Activated CD8-positive, alpha-beta memory T cell treated with anti-CD3 and anti-CD28 coated beads, Interleukin-2, amount 50 U/mL, for 48 hours (primary cell): ENCODE measurements at places on chromosomes 2 and 18.

GRCh38 chr2:241074901-241075540 is 27.1 kb downstream of the MTERF4 start:
- DNase-seq: no peak

DNA sequence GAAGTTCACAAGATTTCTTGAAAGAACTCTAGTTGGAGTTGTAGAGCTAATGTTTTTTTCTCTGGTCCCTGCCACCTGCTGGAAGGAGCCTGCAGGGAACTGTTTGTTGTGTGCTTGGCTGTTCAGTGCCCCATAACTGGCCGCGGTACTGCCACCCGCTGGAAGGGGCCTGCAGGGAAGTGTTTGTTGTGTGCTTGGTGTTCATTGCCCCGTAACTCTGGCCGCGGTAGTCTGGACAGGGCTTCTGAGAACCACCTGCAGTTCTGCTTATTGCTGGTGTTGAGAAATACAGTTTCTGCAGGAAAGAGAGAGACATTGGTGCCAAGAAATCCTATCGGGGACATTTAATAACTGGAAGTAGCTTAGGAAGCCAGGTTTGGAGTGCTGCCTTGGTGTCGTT is 58.1 kb downstream of the AGAP1 start:
- no peak for DNase-seq

DNA sequence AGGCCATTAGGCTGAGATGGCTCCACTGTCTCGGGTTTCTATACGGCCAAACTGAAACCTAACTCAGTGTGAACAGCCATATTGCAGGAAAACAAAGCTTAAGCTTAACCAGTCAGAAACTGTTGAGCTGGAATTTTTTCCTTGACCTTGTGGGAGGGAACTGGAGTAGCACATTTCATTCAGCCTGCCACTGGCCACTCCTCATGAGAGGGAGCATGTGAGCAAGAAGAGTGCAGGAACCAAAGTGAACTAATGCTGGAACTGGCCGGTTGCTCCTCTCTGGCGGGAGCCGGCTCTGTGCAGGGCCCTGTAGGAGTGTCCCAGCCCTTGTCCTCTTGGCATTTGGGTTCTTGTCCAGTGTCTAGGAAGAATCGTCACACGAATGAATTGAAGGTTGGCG is 5.9 kb upstream of the POLE4 start:
- no peak for DNase-seq

GRCh38 chr2:42132191-42132965 is 36.8 kb upstream of the EML4 start:
- no peak for DNase-seq

GRCh38 chr2:217124050-217124449 is 264.2 kb upstream of the TNP1 start:
- no peak for DNase-seq

GRCh38 chr2:150878356-150878755 is 383.3 kb downstream of the RBM43 start:
- no peak for DNase-seq

- no peak for DNase-seq
These were observed 11.1 kb downstream of the ACVR2A start for GRCh38 chr2:147855977-147856376.

- DNase-seq: no peak
These were observed 278.1 kb downstream of the DCDC2C start for GRCh38 chr2:3981446-3981987.

DNA sequence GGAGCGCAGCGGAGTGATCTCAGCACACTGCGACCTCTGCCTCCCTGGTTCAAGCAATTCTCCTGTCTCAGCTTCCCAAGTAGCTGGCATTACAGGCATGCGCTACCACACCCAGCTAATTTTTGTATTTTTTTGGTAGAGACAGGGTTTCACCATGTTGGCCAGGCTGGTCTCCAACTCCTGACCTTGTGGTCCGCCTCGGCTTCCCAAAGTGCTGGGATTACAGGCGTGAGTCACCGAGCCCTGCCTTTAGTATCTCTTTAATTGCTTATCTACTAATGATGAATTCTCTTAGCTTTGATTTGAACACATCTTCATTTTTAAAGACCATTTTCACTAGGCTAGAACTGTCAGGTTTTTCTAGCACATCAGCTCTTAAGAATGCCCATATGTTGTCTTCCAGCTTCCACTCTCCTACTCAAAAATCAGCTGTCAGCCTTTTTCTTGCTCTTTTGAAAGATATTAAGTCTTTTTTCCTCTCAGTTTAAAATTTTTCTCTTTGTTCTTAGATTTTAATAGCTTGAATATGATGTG is 16.1 kb upstream of the MFSD2B start:
- DNase-seq: no peak

DNA sequence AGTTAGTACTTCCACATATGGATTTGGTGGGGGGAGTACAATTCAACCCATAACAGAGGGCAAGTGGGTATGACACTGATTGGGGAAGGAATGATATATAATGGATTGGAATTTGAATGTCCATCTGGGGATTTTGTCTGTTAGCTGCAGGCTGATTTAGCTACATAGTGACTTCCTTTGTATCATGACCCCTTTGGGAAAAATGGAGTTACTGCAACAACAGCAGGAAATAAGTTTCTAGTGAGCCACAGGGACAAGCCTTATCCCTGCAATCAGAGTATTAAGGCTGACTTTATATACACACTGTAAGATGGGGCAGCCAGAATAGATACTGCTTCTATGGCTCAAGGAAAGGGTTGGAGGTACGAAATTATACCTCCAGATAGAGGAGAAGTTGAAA is 404.4 kb upstream of the MEIS1 start:
- no peak for DNase-seq

- DNase-seq: no peak
These were observed 272.0 kb upstream of the GCFC2 start for GRCh38 chr2:75982719-75983118.

- no peak for DNase-seq
These were observed 34.0 kb downstream of the IL1R2 start for GRCh38 chr2:102025583-102026267.

GRCh38 chr18:7616661-7617060 is 49.5 kb downstream of the PTPRM start:
- DNase-seq: no peak

GRCh38 chr18:34492652-34493051 is 217.4 kb upstream of the DTNA start:
- no peak for DNase-seq

GRCh38 chr2:24050041-24050979 is 769 bp downstream of the FKBP1B start:
- DNase-seq: peak; percentile 61

DNA sequence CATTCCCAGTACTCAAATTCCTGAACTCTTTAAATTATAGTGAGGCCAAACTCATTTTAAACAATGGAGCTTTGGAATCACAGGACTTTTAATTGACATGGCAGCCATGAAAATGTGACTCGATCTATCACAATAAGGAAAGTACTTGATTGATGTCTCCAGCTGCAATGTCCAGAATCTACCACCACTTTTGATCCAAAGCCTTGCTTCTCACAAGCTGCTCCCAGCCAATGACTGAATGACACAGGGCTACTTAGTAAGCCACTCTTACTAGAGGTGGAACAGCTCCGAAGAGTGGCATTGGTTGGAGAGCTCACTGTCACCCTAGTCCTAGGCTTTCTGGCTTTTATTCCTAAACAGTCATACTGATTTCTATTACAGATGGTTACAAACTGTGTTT is 270.1 kb downstream of the IRS1 start:
- no peak for DNase-seq

DNA sequence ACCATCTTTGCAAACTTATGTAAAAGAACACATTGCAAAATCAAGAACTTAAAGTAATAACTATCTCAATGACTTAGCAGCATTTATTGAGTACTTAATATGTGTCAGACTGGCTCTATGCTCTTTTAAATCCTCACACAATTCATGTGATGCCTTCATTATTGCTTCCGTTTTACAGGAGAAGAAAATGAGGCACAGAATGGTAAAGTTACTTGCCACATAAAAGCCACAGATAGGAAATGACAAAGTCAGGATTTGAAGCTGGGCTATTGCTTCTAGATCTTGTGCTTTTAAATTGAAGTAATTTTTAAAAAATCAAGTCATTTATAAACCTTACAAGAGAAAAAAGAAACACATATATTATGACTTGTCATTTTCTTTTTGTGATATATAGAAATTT is 174.2 kb downstream of the WDR7 start:
- DNase-seq: no peak

DNA sequence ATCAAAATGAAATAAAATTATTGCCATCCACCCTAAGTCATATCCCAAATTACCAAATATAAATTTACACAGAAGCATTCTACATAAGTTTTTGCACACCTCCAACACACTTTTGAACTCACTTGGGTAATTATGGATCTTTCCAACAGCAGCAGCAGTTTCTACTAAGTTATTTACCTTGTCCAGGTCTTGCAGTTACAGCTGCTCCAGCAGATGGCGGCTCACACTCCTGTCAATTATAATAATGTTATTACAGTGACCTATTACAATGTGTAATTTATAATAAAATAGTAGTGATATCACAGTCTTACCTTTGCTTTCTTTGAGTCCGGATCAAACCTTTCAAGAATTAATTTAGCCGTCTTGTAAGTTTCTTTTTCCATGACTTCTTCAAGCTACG is 37.9 kb downstream of the LNPK start:
- no peak for DNase-seq

DNA sequence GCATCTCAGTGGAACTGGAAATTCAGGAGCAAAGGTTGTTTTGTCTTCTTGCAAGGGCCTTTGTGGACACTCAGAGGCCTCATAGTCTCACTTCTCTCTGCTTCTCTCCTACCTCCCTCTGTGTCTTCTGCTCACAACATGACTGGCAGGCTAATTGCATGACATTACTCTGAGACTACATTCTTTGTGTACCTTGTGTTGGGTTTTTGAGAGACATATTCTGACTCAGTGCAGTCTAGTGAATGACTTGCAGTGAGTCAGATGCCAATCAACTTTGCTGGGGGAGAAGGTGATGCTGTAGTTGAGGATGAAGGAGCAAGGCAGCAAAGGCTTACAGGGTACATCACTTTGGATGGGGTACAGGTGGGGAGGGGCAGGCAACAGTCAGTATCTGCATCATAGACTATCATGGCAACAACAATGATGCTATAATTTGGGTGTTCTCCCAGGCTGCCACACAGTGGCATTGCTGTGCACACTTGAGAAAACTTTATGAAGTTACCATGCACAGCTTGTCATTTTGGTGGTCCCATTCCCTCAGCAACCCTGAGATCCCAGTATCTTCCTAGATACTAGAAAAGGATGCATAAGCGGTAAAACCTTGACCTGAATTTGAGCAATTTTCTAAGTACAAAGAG is 69.3 kb upstream of the SLC16A14 start:
- DNase-seq: no peak

DNA sequence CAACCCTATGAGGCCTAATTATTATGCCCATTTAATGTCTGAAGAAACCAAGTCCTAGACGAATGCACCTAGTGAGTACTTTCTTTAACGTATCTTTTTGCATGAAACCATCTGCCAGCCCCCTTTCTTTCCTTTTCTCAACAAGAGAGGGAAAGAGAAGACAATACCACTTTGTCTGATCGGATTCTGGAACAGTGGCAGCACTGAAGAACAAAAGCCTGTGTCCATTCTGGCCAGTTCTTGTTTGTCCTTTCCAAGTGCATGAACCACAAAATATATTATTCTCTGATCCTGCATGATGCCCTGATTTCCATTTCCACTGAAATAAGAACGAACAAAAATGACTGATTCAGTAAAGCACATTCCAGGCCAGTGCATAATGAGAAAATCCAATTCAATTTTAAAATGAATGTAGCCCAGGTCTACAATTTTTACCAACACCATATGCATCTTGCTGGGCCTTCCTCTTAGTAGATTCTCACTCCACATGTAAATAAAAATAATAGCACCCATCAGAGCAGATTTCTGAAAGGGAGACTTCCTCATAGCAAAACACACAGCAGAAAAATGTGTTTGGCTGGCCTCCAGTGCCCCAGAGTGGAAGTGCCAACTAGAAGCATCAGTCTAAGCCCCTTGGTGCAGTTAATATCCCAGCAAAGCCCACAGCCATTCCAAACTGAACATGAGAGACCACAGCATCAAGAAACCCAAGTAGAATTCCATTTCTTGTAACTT is 422.6 kb upstream of the ID2 start:
- no peak for DNase-seq

- DNase-seq: peak; percentile 76
These were observed 89.0 kb downstream of the MARCHF4 start for GRCh38 chr2:216283038-216283900.

DNA sequence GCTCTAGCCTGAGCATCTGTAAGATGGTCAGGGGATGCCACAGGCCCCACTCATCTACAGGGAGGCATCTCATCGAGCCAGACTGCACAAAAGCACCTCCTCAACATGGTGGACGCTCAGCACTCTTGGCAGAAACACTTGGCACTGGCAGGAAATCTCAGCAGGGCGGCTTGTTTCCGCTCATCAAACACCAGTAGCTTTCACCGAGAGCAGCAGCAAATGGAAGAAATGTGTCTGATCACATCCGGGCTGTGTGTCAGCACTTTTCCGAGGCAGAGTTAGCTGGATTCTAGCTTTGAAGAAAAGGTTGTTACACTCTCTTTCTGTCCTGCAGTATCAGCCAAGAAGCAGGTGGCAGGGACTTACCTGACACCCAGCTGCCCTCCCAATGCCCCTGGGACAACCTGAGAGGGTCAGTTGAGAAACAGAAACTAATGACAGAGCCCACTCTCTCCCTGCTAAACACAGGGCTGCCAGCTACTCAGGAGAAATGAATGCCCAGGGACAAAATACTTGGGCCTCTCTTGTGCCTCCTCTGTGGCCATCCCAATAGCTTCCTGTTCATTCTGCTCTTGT is 68.9 kb upstream of the FZD7 start:
- DNase-seq: no peak

- DNase-seq: no peak
These were observed 43.1 kb downstream of the GYPC start for GRCh38 chr2:126699018-126699417.

DNA sequence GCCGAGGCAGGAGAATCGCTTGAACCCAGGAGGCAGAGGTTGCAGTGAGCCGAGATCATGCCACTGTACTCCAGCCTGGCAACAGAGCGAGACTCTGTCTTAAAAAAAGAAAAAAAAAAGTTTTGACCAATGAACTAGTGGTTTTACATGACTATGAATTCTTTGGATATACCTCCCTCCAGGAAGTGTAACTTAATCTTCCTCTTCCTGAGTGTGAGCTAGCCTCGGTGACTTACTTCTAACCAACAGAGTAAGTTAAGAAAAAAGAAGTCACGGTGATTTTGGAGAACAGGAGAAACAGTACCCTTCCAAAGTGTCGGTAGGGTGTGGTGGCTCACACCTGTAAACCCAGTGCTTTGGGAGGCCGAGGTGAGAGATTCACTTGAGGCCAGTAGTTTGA is 7.1 kb downstream of the TIA1 start:
- no peak for DNase-seq

DNA sequence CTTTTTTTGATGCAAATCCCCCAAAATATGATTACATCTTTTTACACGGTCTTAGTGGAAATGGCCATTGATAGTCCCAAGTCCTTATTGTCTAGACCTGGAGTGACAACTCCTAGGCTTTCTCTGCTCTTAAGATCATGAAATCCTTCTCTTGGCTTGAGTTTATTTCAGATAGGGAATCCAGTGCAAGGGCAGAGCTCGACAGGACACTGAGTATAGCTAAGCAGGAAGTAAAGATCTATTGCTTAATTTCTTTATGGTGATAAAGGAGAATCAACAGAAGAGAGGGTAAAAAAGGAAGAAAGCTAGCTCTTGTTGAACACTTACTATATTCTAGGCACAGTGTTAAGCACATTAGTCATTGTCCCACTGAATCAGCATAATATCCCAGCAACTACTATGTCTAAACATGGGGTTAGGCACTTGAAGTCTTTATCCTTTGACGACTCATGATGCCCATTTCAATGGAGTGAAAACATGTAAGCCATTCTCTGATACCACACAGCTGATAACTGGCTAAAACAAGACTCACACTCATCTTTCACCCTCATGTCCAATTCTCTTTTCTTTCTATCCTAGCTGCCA is 74.1 kb upstream of the LRATD1 start:
- no peak for DNase-seq
